ENCODE measurements at places on chromosomes 3 and 15.

- DNase-seq = no peak
These were observed 1.5 kb downstream of the CLDN1 start for GRCh38 chr3:190320594-190321362.

GRCh38 chr3:18771931-18772330 is 346.8 kb upstream of the SATB1 start:
- no peak for DNase-seq

DNA sequence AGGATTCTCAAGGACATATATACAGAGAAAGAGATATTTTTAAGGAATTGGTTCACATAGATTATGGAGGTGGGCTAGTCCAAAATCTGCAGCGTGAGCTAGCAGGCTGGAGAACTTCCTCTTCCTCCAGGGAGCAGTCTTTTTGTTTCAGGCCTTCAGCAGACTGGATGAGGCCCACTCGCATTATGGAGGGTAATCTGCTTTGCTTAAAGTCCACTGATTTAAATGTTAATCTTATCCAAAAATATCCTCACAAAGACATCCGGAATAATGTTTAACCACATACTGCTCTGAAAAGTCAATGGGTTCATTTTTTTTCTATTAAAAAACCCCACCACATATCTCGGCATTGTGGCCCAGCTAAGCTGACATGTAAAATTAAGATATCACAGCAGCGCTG is 22.2 kb upstream of the NRROS start:
- DNase-seq = no peak

DNA sequence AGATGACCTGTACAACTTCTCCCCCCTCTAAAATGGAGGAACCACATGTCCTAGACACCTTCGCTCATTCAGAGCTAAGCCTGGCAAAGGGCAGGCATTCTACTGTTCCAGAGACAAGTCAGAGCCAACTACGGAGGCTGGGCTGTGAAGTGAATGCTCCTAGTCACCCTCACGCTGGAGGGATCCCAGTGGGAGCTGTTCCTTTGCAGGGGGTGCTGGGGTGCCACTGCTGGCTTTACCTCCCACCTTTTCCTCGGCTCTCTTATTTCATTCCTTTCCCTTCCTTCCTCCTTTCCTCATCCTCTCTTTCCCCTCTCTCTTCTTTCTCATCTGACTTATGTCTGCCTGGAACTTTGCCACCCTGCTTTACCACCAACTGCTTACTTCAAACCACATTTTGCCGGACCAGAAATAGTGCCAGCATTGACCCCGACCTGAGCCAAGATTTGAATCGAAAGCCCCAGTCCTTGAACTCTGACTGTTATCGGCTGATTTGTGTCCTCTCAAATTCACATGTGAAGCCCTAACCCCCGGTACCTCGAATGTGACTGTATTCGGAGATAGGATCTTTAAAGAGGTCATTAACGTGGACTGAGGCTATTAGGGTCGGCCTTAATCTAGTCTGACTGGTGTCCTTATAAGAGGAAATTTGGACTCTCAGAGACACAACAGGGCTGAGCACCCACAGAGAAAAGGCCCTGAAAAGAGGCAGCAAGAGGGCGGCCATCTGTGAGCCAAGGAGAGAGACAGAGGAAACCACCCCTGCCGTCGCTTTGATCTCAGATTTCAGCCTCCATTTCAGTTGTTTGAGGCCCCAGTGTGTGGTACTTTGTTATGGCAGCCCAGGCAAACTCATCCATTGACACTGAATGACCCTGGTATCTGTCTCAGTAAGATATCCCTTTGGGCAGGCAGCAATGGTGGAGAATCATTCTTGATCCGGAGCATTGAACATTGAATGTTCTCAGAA is 31.3 kb upstream of the TBC1D21 start:
- DNase-seq = no peak

DNA sequence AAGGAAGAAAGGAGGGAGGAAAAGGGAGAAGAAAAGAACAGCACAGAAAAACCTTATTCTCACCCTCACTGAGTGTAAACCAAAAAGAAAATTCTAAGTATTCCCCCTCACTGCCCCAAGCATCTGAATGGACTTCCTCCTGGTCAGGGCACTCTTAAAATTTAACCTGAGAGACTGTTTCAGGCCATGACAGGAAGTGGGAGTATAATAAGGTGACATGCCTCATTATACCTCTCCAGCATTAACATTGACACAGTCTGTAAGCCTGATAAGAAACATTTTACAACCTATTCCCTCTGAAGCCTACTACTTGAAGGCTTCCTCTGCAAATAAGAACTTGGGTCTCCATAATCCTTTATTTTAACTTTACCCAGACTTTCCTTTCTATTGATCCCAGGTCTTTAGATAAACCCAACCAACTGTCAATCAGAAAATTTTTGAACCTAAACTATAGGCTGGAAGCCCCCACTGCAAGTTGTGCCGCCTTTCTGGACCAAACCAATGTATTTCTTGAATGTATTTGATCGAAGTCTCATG is 41.7 kb downstream of the SLCO2A1 start:
- no peak for DNase-seq

DNA sequence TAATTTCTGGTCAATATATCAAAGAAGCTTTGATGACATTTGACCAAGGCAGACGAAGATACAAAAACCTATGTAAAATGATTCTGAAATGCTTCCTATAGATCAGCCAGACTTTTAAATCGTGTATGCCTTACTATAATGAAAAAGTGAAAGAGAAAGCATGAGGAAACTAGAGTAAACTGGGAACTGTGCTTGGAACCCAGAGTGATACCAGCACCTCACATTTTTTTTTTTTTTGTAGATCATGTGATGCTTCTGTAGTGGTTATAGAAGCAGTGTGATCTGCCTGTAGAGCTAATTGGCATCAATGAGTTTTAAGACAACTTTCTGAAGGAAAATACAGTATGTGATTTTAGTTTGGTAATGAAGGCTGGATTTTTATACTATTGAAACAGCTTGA is 150.7 kb downstream of the NLGN1 start:
- DNase-seq = no peak

- no peak for DNase-seq
These were observed 274.1 kb downstream of the MECOM start for GRCh38 chr3:169389211-169389924.

- no peak for DNase-seq
These were observed 1.1 kb downstream of the MESP2 start for GRCh38 chr15:89777073-89777751.

- DNase-seq = no peak
These were observed 5.5 kb downstream of the RASGRP1 start for GRCh38 chr15:38559131-38559530.

GRCh38 chr3:45991341-45991740 is 4.3 kb downstream of the FYCO1 start:
- no peak for DNase-seq

DNA sequence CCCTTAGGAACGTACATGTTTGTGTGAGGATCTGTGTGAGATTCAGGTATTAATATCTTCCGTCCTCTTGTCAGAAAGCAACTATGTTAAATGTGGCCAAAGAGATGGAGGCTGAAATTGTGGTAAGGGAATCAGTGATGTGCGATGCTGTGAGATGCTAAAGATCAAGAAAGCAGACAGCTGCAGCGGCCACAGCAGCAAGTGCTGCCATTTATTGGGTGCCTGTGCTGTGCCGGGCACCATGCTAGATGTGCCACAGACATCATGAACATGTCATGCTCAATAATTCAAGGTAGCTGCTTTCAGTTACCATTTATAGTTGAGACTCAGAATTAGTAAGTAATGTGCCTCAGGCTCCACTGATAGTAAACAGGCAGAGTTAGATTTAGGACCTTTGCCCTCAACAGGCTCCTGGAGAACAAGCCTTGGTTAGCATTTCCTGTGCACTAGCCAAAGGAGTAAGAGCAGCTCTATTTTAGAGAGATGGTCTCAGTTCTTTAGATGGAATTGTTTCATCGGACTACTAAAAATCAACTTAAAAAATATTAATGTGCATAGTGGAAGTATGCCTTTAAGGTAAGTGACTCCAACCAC is 24.9 kb downstream of the LARS2 start:
- DNase-seq = no peak

DNA sequence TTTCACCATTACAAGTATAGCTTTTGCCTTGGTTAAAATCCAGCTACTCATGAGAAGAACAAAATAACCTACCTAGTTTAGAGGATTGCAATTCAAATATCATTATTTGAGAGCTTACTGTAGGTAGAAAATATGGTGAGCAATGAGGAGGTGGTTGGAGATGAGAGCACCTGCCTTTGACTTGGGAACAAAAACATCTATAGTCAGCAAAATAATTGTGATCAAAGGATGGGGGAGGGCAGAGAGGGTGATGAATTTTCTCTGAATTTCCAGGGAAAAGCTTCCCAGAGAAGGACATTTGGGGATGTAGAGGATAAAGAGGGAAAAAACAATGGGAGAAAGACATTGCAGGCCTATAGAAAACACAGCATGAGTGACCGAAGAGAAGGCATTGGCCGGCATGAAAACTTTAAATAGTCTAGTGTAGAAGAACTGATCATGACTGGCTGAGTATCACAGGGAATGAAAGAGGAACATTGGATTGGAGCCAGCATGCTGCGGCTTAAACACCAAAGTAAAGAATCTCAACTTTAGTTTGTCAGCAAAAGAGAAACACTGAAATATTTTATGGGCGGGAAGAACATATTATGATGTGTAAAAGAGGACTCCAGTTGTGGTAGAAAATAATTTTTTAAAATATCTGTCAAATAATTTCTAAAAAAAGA is 581.3 kb downstream of the UNC13C start:
- peak; percentile 28 for DNase-seq

DNA sequence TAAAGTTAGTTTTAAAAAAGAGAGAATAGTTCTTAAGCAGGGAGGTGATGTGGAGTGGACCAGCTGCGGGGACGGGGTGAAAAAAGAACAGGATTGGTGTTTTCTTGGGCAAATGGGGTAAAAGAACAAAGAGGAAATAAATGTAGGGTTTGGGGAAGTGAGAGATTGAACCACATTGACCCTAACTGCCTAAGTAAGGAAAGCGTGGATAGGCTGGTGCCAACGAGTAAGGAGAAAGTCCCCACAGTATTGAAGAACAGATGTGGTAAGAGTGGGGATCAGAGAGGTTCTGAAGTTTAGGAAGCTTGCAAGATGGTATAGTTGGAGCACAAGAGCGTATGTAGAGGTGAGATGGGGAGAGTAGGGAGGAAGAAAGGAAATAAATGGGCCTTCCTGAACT is 17.0 kb downstream of the IREB2 start:
- DNase-seq = no peak

DNA sequence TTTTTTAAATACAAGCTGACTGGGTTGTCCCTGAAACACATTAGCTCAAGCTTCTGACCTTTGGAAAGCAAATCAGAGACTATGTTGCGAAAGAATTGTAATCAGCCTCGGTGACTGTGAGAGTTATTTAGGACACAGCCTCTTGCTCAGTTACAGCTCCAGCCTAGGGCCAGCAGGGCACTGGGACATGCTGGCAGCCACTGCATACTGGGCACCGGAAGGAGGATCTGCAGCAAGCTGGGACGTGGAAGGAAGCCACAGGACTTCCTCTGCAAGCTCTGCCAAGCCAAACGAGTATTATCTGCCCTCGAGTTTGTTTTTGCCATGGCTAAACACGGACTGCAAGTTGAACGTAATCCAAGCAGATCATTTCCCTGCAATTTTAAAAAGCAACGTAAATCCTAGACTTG is 24.4 kb upstream of the COPG1 start:
- DNase-seq = peak; percentile 72

GRCh38 chr3:46113608-46114007 is 86.3 kb upstream of the XCR1 start:
- DNase-seq = no peak

- DNase-seq = no peak
These were observed 27.8 kb upstream of the ARHGEF3 start for GRCh38 chr3:56829533-56829932.

GRCh38 chr15:51580385-51580784 is 42.2 kb downstream of the DMXL2 start:
- DNase-seq = no peak

DNA sequence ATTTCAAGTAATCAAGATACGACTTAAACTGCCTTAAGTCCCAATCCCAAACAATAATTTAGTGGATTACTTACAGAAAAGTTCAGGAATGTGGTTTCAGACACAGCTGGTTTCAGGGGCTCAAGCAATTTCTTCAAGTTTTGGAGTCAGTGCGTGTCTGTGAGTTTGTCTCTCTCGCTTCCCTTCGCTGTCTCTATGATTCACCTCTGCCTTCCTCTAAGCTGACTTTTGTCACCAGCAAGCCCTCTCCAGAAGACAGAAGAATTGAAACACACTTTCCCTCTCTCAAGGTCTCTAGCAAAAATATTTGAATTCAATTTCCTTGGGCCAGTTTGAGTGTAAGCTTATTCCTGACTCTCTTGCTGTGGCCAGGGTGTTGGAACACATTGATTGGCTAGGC is 392.4 kb downstream of the EDEM1 start:
- no peak for DNase-seq

- no peak for DNase-seq
These were observed 550.0 kb upstream of the ALCAM start for GRCh38 chr3:104816716-104817115.

DNA sequence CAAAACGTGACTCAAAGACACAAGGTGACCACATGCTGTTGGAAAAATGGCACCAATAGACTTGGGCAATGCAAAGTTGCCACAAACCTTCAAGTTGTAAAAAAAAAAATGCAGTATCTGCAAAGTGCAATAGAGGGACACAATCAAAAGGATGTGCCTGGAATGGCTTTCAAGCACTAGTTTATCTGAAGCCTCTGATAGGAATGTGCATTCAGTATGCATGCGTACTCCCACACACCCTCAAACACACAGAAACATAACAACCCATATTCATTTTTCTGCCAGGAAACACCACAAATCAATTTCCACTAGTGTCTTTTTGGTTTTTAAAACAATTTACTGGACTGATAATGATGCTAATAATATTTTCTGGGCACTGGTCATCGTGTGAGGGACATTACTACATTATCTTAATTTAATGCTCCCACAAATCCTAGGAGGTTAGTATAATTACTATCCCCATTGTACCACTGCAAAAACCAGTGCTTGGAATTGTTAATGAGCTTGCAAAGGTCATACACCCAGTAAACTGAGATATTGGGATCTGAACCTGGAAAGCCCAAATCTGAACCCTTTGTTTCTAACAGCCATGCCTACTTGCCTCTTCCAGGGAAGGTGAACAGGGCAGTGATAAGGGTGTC is 298.7 kb downstream of the MAGI1 start:
- DNase-seq = no peak

GRCh38 chr3:105771392-105771791 is 97.4 kb downstream of the CBLB start:
- DNase-seq = no peak

- no peak for DNase-seq
These were observed 316.7 kb downstream of the ZNF385D start for GRCh38 chr3:21434310-21434709.

GRCh38 chr3:19103510-19103909 is 44.8 kb upstream of the KCNH8 start:
- no peak for DNase-seq

GRCh38 chr3:141561426-141562034 is 74.7 kb downstream of the RASA2 start:
- DNase-seq = peak; percentile 74

- DNase-seq = no peak
These were observed 19.2 kb downstream of the DYNC1LI1 start for GRCh38 chr3:32551496-32551895.

DNA sequence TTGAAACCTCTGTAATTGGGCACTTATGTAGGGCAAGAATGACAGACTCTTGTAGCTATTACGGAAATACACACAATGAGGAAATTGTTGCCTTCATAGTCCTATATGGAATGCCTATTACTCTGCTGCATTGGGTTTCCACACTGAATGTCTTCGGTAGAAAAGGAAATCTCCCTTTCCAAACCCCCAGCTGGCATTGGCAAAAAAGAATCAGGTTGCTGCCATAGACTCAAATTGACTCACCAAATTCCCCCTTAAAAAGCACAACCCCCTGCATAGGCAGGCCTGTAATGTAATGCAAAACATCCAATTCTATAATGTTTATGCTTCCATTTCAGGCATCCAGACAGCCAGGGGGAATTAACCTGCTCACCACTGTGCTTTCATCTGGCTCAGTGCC is 44.8 kb upstream of the NTRK3 start:
- DNase-seq = no peak

Data from head of caudate nucleus (tissue), 42 donors.